GM13977 (cell line): ENCODE measurements at places on chromosomes 12 and 14.
A peak's percentile ranks its signal among the peaks of the same experiment; 100 is the strongest.

- DNase-seq = peak; percentile 18
Measured at GRCh38 chr12:32777159-32777558, 21.5 kb upstream of the YARS2 start.

- DNase-seq = no peak
Measured at GRCh38 chr12:53223389-53224060, 8.5 kb downstream of the RARG start.

GRCh38 chr14:68527329-68527851 is 265.5 kb downstream of the ZFP36L1 start:
- DNase-seq = no peak

GRCh38 chr12:59808317-59808910 is 212.6 kb downstream of the SLC16A7 start:
- peak; percentile 45 for DNase-seq

GRCh38 chr12:109573914-109574244 is 285 bp downstream of the MVK start:
- no peak for DNase-seq

GRCh38 chr12:122980183-122981035 is at the start of gene ARL6IP4:
Gene ARL6IP4 (plus strand): TSS chr12:122980681. CDS start chr12:122981140, 459 bp downstream.
- peak; percentile 94 for DNase-seq

DNA sequence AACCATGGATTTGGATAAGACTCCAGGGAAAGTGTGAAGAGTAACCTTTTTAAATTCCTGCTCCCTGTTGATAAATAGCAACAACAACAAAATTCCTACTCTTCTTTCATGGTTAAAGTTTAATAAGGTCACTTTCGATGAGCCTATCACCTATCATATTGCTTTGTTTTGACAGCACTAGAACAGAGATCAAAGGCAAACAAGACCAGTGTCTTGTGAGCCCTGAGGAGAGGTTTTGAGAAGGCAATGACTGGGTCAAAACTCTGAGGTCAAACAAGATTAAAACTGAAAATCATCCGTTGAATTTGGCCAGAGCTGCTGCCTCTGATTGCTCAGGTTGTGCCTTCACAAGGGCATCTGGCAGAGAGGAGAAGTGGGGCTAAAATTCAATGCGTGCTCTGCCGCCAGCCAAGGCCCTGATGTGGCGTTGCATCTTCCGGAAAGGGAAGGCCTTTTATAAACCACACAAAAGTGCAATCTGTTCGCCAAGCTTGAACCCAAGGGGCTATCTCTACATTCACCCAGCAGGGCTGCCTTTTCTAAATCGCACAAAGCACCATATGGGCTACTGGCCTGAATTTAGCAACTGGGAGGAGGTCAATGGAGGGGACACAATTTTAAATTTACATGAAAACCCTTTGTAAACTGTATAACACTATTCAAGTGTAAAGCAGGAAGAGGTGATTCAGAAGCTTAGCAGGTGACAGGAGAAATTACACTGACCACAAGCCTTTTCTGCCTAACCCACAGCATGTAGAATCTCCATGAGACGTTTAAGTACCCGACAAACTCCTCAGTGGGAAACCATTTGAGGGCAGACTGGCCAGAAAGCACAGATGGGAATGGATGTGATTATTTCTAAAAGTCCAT is 140.8 kb downstream of the DAD1 start:
- DNase-seq = no peak

- no peak for DNase-seq
Measured at GRCh38 chr14:99726538-99727095, 42.5 kb downstream of the CYP46A1 start.

DNA sequence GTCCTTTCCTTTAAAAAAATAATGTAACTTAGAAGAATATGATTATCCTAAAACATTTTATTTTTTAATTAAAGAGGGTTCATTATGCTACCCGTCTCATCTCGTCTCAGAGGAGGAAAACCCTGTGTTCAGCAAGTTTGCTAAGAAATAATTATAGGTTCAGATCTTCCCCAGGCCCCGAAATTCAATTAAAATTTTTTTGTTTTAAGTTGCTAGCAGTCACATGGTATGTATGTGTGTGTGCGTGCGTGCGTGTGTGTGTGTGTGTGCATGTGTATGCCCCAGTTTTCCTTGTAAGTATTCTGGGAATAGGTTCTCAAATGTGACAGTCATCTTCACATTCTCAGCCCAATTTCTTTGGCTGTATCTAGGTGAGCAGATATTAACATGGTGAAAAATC is 86.6 kb upstream of the HOXC13 start:
- DNase-seq = no peak
